Uterus (tissue), 4 donors: ENCODE measurements at places on chromosomes 2 and 18. TPM values are rescaled to one million over a fixed set of nuclear protein-coding genes. Genes with fewer than 3 reads are reported as not detected.

Gene OR6B2
- total RNA-seq, result not detected

Gene GPR39
- 53.2 TPM for total RNA-seq

Gene SLC30A3
- total RNA-seq, result 0.88 TPM

Gene LHCGR
- total RNA-seq, result not detected

Gene NEU2
- total RNA-seq, result not detected

Gene GCA
- 24.5 TPM for total RNA-seq

Gene PLEKHB2
- 16.3 TPM for total RNA-seq

Gene RAPGEF4
- 26.2 TPM for total RNA-seq

Gene CENPA
- total RNA-seq, result not detected

Gene NEB
- 1.4 TPM for total RNA-seq

Gene CYBRD1
- 108 TPM for total RNA-seq

Gene TMEM182
- total RNA-seq, result under 0.01 TPM

Gene SERPINB13
- not detected for total RNA-seq

Gene FSIP2
- under 0.01 TPM for total RNA-seq

Gene NT5C1B
- not detected for total RNA-seq

Gene APOB
- total RNA-seq, result not detected

Gene VPS4B
- total RNA-seq, result 60.2 TPM

Gene DYNAP
- total RNA-seq, result not detected

Gene TFCP2L1
- total RNA-seq, result 0.18 TPM

Gene CTDSP1
- total RNA-seq, result 198 TPM

Gene PLA2R1
- 24.1 TPM for total RNA-seq

Gene RTP5
- not detected for total RNA-seq

Gene CXCR1
- 0.18 TPM for total RNA-seq

Gene SF3B1
- total RNA-seq, result 618 TPM

Gene SERPINB7
- not detected for total RNA-seq

Gene AMER3
- not detected for total RNA-seq

Gene CTAGE1
- not detected for total RNA-seq

Gene COL4A4
- 6.4 TPM for total RNA-seq

Gene PPP4R3B
- 117 TPM for total RNA-seq

Gene EGR4
- not detected for total RNA-seq

Gene DNAJC5G
- not detected for total RNA-seq

Gene GCG
- not detected for total RNA-seq

Gene PROC
- total RNA-seq, result not detected

Gene CWC22
- total RNA-seq, result 25.3 TPM

Gene ARHGAP15
- 4.4 TPM for total RNA-seq
